ENCODE measurements at places on chromosomes 1 and 21.

- ATAC-seq = no peak
Observed at GRCh38 chr1:110756506-110756905, 81.8 kb upstream of the KCNA3 start.

DNA sequence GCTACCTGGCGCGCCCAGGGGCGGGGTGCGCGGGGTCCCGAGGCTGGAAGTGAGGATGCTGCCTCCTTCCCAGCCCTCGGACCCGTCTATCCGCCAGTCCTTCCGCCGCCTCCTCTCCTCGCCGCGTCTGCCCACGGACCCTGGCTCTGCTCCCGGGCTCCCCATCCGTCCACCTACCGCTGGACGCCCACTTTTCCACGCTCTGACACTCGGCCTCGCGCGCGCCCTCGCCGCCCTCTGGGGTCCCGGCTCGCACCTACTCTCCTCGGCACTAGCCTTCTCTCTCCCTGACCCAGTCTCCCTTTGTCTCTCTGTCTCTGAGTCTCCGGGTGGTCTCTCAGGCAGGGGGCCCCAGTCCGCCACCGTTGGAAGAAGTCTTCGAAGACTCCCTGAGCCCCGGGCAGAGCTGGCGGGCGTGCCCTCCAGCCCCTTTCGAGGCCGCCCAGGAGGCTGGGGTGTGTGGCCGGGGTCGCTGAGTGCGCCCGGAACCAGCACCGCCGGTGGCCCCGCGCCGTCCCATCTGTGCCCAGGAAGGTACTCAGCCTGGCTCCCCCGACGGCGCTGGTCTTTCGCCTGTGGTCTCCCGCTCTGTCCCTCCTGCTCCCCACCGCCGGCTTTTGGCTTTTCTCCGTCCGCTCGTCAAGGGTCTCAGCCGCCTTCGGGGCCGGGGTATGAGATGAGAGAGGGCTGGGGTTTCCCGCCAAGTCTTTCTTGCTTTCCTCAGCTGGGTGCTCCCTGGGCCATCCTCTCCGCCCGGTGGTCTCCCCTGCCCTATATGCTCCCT lies 610 bp downstream of the DRAXIN start:
- ATAC-seq = no peak

GRCh38 chr1:164614316-164614715 lies 55.3 kb downstream of the PBX1 start:
- no peak for ATAC-seq

GRCh38 chr1:173603056-173603591 lies at the start of gene SLC9C2:
Gene SLC9C2, minus strand, starts transcription at chr1:173603072. Its CDS starts 1,296 bp downstream, at chr1:173601776.
- ATAC-seq = no peak

GRCh38 chr1:67601955-67602354 lies 83.0 kb upstream of the GADD45A start:
- ATAC-seq = no peak

DNA sequence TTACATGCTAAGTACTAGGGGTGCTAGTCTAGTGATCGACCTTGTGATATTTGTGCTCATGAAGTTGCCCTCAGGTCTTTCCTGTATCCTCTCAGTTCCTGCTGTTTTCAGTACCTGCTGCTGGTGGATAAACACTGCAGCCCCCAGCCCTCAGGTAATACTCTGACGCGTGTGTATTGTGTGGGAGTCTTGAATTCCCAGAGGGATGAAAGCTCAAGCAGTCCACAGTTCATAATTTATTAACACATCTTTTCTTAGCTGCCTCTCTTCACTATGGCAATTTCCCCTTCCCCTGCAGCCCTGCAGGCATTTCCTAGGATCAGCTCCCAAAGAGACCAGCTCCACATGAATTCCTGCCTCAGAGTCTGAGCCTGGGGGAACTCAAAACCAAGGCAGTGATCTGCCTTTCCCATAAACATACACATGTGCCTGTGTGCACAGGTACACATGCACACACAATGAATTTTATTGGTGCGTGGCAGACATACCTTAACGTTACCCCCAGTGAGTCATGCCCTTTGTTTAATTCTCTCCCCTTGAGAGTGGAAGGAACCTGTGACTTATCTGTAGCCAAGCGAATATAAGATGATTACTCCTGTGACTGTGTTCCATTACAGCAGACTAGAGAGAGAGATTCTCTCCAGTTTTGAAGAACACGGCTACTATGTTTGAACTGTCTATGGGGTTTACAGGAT lies 14.1 kb upstream of the HMGCS2 start:
- no peak for ATAC-seq

GRCh38 chr1:165668184-165668583 lies 30.2 kb downstream of the ALDH9A1 start:
- no peak for ATAC-seq

DNA sequence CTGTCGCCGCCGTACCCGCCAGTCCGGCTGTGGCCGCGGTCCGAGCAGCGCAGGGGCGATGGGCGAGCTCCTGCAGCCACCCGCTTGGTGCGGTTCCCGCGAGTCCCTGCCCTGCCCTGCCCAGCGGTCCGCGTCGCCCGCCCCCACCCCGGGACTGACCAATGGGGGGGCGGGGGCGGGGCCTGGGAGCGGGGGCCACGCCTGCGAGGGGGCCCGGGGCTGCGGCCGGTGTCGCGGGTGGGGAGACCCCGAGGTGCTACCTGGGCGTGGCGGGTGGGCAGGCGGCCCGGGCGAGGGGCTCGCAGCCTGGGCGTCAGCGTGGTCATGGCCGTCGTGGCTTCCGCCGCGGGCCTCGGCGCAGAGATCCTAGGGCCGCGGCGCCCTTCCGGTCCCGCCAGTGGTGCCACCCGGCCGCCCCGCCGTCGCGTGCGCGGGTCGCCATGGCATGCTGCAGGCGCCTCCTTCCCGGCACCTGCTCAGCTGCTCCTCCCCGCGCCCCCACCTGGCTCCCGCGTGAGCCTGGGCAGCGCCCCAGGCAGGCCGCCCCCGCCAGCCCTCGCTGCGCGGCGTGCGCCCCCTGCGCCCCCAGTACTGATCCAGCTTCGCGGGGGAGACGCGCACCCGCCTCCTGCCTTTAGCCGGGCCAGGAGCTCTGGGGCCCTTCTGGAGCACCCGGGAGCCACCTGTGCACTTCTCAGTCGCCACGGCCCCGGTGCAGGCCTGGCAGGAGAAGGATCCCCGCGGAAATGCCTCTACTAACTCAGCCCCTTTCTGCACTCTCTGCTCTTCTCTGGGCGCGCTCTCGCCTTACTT lies at the start of gene BMP8B:
TSS of gene BMP8B (minus strand) at position 108 of the 813 bp plus-strand sequence. CDS start 380 bp downstream, outside the sequence.
- peak; percentile 73 for ATAC-seq

GRCh38 chr1:200938955-200939354 lies 44.3 kb downstream of the INAVA start:
- no peak for ATAC-seq

DNA sequence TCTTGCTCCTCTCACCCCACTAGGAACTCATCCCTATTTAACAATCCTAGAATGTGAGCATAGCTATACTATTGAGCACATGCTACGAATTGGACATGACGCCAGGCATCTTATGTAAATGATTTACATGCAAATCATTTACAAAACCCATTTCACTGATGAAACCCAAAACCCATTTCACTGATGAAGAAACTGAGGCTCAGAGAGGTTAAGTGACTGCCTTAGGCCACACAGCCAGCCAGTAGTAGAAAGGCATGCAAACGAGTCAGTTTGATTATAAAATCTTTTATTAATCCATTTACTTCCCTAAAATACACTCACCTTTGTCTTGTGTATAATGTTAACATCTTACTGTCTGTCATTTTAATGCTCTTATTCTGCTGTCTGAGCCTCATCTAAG lies 87.9 kb downstream of the PLXNA2 start:
- ATAC-seq = no peak
